NCI-H524 treated with DMSO at 0.1 percent for 48 hours (cell line): ENCODE measurements at places on chromosomes 12 and 14.

DNA sequence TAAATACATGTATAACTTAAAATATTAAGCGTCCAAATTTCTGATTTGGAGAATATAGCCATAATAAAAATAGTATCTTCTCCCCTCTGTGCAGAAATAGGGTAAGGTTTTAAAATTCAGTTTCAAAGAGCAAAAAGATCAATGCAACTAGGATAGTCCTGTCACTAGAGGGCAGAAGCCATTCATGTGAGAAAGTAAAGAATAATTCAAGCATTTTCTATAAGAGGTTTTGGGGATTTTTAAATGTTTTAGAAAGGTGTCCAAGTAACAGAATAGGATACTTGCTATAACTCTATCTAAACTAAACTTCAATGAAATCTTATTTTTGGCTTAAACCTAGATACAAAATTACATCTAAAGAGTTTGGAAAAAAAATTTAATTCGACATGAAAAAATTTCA lies 50.3 kb downstream of the ADAMTS20 start:
- DNase-seq, result no peak

DNA sequence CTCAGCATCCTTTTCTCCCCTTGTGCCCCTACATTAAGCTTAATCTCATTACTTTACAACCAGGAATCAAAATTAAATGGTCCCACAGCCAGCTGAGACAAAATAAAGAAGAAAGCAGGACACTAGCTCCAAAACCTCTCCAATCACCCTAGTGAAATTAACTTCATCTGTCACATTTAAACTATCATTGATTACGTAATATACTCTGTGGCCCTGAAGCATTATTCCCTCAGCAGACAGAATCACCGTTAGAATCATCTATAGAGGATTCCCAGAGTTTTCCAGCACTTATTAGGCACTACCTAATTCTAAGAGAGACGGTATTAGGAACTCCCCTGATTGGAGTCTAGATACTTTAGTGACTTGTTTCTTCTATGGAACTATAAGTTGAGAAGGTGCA lies at the start of gene OR4K17:
Gene OR4K17, plus strand, starts transcription at position 302 of the 400 bp plus-strand sequence. CDS start 6,761 bp downstream, outside the sequence.
- no peak for DNase-seq

DNA sequence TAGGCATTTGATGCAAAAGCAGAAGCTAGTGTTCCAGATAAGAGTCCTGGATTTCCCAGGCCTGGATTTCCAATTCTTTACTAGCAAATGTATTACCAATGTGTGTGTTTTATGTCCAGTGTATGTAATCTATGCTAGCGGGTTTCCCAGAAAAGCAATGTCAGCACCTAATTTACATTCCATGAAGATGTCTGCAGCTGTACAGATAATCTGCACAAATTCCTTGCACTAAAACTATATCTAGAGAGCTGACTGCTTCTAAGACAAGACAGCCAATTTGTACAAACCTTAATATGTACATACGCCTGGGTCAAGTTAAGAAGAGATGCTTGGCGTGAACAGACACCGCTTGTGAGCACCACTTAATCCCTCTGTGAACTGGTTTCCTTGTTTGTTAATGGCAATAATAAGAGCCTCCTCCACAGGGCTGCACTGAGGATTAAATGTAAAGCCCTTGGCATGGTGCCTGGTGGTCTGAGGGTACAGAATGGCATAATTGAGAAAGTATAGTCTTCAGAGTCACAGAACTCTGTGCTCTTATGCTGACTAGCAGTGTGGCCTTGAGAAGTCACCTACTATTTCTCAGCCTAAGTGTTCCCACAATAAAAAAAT lies 185.6 kb downstream of the EPS8 start:
- peak; percentile 94 for DNase-seq

DNA sequence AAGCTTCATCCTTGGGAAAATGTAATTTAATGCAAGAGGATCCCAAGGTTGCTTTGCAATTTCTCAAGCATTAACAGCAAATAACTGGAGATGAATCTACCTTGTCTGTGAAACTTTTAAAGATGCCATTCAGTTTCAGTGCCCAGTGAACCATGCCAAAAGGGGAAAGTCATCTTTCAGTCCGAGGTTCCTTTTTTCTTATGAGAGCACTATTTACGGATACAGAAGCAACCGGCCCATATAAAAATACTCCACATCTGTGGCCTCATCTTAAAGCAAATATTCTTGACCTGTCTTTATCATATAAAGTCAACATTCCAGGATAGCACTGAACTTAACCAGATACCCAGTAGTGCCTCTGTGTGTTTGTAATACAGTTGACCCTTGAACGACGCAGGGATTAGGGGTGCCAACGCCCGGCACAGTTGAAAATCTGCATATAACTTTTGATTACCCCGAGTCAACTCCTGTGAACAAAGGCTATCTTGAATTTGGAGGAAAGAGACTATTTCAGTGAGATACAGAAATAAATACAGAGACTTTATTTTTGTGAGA lies 209.4 kb downstream of the PCNX1 start:
- no peak for DNase-seq

GRCh38 chr12:120775862-120776552 lies 50.4 kb downstream of the ACADS start:
- no peak for DNase-seq

- DNase-seq, result no peak
Observed at GRCh38 chr12:112919121-112919520, 12.4 kb downstream of the OAS1 start.

- no peak for DNase-seq
Observed at GRCh38 chr12:3049611-3050249, 27.4 kb upstream of the TSPAN9 start.

DNA sequence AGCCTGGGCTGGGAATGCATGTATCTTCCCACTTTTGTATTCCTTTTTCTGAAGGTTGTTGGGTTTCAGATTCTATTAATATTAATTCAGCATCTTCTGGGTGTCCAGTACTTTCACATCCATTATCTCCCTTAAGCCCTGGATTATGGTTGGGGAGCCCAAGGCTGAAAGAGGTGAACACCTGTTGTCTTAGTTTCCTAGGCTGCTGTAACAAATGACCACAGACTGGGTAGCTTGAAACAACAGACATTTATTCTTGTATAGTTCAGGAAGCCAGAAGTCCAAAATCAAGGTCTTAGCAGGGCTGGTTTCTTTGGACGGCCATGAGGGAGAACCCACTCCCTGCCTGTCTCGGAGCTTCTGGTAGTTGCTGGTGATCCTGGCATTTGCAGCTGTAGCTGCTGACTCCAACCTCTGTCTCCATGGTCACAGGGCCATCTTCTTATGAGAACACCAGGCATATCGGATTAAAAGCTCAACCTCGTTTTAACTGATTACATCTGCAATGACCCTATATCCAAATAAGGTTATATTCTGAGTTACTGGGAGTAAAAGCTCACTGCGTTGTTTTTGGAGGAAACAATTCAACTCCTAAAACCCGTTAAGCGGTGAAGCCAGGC lies 68.2 kb upstream of the CLMN start:
- no peak for DNase-seq

- no peak for DNase-seq
Observed at GRCh38 chr14:23481979-23482822, 12.7 kb downstream of the NGDN start.

GRCh38 chr14:64440494-64440893 lies 24.8 kb upstream of the AKAP5 start:
- DNase-seq, result no peak

- DNase-seq, result no peak
Observed at GRCh38 chr14:104976198-104977007, 1.8 kb downstream of the AHNAK2 start.

- DNase-seq, result no peak
Observed at GRCh38 chr12:120925740-120926563, 21.8 kb upstream of the SPPL3 start.

GRCh38 chr12:58268069-58268468 lies 326.7 kb downstream of the ATP23 start:
- DNase-seq, result no peak

- DNase-seq, result no peak
Observed at GRCh38 chr14:98456231-98456630, 815.8 kb downstream of the BCL11B start.

GRCh38 chr14:101167428-101167827 lies 263.9 kb upstream of the RTL1 start:
- no peak for DNase-seq

DNA sequence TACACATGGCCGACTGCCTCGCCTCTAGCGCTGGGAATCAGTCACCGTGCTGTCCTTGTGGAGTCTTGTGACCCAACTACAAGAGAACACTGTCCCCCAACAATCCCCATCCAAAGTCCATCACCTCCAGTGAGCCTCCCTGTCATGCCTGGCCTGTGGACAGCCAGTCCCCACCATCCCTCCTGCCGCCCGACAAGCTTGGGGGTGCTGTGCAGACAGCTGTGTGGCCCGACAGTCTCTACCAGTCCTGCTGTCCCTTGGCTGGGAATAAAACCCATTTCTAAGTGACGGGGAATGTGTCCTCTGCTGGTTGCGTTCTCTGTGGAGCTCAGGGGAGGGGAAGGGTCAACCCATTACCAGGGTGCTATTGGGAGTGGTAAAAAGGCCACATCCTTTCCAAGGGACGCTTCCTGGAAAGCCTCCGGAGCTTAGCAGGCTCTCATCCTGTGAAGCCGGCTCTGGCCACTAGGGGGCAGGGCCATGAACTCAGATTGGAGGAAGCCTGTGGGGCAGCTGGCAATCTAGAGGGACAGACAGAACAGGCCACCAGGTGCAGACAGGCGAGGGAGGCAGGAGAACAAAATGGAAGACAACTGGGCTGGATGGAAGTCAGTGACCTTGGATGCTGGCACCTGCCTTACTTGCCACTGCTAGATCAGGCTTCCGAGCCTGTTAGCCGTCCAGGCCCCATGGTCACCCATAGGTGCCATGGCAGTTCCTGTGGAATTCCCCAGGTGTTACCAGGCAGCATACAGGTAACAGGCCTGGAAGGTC lies 12.0 kb upstream of the BLTP3B start:
- no peak for DNase-seq

DNA sequence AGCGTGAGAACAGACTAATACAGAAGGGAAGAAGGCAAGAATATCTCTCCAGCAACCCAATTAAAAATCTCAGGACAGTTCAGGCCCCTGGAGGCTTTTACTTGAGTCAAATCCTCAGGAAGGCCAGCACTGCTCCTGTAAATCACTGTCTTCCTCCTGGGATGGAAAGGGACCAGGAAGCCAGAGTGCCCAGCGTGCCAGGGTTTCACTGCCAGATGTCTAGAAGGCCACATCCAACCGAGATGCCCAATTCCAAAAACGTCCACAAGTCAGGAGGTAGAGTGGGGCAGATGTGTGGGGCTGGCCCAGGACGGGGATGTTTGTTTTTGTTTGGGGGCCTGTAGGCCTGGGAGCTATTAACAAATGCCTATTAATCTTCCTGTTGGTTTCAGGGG lies 332.0 kb downstream of the MED13L start:
- no peak for DNase-seq

GRCh38 chr12:128052777-128053176 lies 214.2 kb upstream of the TMEM132C start:
- DNase-seq, result no peak

GRCh38 chr14:32331206-32331605 lies 2.1 kb downstream of the AKAP6 start:
- DNase-seq, result no peak

DNA sequence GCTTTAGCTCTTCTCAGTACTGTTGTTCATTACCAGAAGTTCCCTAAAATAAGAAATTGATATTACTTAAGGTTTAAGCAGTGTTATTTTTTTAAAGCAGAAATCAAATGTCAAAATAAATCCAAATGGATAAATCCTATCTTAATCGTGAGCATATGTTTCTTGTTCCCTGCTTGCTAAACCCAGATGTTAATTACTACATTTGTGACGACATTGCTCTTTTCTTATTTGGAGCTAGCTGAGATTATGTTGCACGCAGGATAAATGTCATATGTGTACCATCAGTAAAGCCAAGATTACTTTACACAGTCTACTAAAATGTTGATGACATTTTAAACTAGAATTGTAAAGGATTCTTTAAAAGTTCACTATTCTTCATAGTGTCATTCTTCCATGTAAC lies 157.5 kb downstream of the PLCZ1 start:
- DNase-seq, result peak; percentile 14

GRCh38 chr12:42145197-42145549 lies 499 bp upstream of the GXYLT1 start:
- no peak for DNase-seq

GRCh38 chr12:130904064-130904463 lies 32.2 kb downstream of the RAN start:
- no peak for DNase-seq

DNA sequence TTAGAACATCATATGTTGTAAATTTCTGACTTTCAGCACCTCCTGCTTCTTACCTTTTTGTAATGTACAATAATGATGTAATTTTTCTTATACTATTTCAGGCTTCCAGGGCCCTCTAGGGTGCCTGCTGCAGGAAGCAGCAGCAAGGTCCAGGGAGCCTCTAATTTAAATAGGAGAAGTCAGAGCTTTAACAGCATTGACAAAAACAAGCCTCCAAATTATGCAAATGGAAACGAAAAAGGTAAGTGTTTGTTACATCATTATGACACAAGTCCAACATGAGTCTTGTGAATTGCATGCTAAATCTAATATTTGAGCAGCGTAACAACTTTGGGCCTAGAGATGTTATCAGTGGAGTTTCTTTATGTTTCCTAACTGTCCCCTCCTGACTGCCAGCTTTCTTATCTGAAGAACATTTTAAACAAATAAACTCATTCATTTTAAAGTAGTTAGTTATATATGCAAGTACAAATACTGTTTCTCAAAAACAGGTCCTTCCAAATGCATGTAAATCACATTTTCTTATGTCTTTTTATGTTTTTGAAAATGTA lies 167.6 kb downstream of the NAV3 start:
- no peak for DNase-seq

DNA sequence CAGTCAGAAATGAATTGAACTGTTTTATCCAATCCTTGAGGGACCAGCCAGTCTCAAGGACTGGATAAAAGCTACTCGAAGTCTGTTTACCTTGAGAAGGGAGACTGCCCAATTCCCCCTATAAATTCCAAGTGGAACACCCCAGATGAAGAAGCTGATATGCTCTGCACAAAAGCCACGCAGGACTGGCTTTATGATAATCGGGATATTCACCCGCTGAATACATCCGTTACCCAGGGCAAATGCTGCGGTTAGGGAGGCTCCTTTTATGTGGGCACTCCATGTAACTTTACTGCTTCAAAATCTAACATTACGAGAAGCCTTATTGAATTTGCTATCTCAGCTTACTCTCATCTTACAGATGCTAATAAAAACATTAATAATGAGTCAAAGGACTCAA lies 119.1 kb downstream of the DENND5B start:
- DNase-seq, result no peak

GRCh38 chr14:51293149-51293911 lies 53.3 kb downstream of the TMX1 start:
- no peak for DNase-seq

GRCh38 chr14:81221579-81222102 lies 882 bp upstream of the GTF2A1 start:
- DNase-seq, result no peak

- DNase-seq, result no peak
Observed at GRCh38 chr14:24356208-24356607, 11.8 kb upstream of the NFATC4 start.
